ENCODE measurements at places on chromosomes 2 and 18. TPM values are rescaled to one million over a fixed set of nuclear protein-coding genes. Genes with fewer than 3 reads are reported as not detected.

- no peak overlapping the region for H3K27ac ChIP-seq
- DNase-seq, result no peak
- no peaks in the 10 kb centered on the region for H3K4me1 ChIP-seq
- no peaks in the 10 kb centered on the region for H3K27me3 ChIP-seq
- H3K4me3 ChIP-seq, result no peak overlapping the region
These were observed 262.9 kb upstream of the TCF4 start for GRCh38 chr18:55850904-55851303.

GRCh38 chr2:237644381-237644703 lies 17.0 kb downstream of the LRRFIP1 start:
- no peak overlapping the region for H3K4me3 ChIP-seq
- no peaks in the 10 kb centered on the region for H3K4me1 ChIP-seq
- no peaks in the 10 kb centered on the region for H3K36me3 ChIP-seq
- no peak overlapping the region for H3K27ac ChIP-seq
- no peaks in the 10 kb centered on the region for H3K27me3 ChIP-seq

DNA sequence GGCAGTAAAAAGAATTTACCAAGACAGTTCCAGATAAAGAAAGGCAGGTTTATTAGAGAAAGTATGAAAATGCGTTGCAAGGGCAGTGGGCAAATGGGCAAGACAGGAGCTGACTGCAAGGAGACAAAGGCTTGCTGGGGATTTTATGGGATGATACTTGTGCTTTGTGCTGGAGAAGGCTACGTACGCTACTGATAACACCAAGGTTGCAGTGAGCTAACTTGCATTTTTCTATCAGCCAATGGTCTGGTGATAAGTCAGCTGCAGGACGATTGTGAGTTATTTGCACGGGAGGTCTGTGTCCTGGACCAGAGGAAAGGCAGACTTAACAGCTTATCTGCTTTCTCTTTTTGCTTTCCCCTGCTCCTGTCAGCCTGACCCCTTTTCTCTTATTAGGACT lies 116.5 kb downstream of the PMS1 start:
- no peaks in the 10 kb centered on the region for H3K4me1 ChIP-seq
- no peaks in the 10 kb centered on the region for H3K36me3 ChIP-seq
- H3K4me3 ChIP-seq, result no peak overlapping the region
- H3K27ac ChIP-seq, result no peak overlapping the region

- H3K4me3 ChIP-seq, result peak overlapping the region; percentile 46
- no peak overlapping the region for H3K27ac ChIP-seq
- DNase-seq, result peak; percentile 81
These were observed 3.2 kb downstream of the EMX1 start for GRCh38 chr2:72920318-72921087.

DNA sequence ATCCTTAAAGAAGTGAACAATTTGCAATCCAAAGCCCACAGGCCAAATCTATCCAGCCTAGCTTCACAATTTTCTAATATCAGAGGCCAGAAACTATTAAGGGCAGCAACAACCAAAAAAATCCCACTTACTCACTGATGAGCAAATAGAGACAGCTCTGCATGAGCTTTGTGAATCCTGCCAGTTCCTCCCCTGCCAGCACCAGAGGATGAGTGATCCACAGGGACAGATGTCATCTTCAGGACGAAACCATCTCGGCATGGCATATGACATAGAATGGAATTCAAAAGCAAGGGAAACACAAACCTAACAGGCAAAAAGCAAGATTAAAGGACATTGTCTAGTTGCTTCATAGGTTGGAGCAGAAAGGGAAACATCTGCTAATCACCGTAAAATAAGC lies 2.2 kb upstream of the DSC2 start:
- H3K27me3 ChIP-seq, result no peaks in the 10 kb centered on the region
- no peak for DNase-seq
- H3K4me3 ChIP-seq, result no peak overlapping the region
- no peaks in the 10 kb centered on the region for H3K36me3 ChIP-seq
- H3K4me1 ChIP-seq, result peaks cover 10% of the 10 kb centered on the region
- no peak overlapping the region for H3K27ac ChIP-seq

GRCh38 chr2:4765787-4766530 lies 926.2 kb upstream of the SOX11 start:
- H3K4me1 ChIP-seq, result no peaks in the 10 kb centered on the region
- DNase-seq, result no peak
- no peak overlapping the region for H3K4me3 ChIP-seq
- H3K27ac ChIP-seq, result no peak overlapping the region
- H3K27me3 ChIP-seq, result no peaks in the 10 kb centered on the region
- no peaks in the 10 kb centered on the region for H3K36me3 ChIP-seq

DNA sequence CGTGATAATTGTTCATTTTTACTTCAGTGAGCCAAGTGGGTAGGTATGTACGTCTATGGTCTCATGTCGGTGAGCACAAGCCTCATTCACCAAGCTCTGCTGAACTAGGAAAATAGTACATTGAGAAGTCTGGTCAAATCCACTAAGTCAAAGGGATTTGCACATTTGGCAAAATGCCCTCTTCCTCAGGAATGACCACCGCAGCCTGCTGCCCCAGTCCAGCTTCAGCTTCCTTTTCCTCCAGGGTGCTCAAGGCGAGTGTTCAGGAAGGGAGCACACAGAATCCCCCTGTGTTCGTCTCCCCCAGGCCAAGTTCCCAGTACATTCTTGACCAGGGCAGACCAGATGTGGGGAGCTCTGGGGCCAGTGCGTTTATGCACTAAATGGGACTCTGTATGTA lies 23.0 kb downstream of the TCF7L1 start:
- no peaks in the 10 kb centered on the region for H3K36me3 ChIP-seq
- H3K4me1 ChIP-seq, result peaks cover 15% of the 10 kb centered on the region
- H3K4me3 ChIP-seq, result no peak overlapping the region

- no peaks in the 10 kb centered on the region for H3K4me1 ChIP-seq
- no peak overlapping the region for H3K27ac ChIP-seq
- no peaks in the 10 kb centered on the region for H3K36me3 ChIP-seq
- no peaks in the 10 kb centered on the region for H3K27me3 ChIP-seq
- DNase-seq, result no peak
These were observed 70.3 kb upstream of the DOCK10 start for GRCh38 chr2:225112362-225113126.

- DNase-seq, result no peak
- H3K4me3 ChIP-seq, result no peak overlapping the region
- no peak overlapping the region for H3K27ac ChIP-seq
- H3K27me3 ChIP-seq, result no peaks in the 10 kb centered on the region
- H3K4me1 ChIP-seq, result no peaks in the 10 kb centered on the region
These were observed 146.3 kb downstream of the TMEM163 start for GRCh38 chr2:134572314-134573084.

DNA sequence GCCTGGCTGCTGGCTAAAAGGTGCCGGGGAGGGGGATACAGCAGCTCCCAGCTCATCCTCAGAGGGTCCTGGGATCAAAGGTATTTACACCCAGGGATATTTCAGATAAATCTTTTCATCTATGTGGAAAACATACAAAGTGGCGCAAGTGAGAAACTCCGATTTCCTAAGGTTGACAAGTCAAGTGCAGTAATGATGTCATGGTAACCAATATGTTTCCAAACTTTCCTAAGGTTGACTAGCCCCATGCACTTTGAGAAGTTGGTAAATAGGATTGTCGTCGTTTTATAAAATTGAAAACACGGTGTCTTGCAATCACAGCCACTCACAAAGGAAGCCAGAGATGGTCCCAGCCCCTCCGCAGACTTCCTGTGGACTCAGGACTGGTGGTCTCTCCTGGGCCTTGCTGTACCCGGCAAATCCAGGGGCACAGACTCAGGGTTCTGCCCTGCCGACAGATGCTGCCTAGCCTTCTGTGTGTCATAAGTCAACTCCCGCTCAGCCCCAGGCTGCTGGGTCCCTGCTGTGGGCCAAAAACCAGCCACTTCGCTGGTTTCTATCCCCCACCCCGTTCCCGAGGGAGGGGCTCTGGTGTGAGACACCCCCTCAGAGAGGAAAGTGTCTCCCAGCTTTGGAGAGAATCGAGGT lies 111.2 kb upstream of the PPP1CB start:
- no peak overlapping the region for H3K27ac ChIP-seq
- no peaks in the 10 kb centered on the region for H3K27me3 ChIP-seq
- DNase-seq, result no peak
- H3K4me1 ChIP-seq, result no peaks in the 10 kb centered on the region
- no peaks in the 10 kb centered on the region for H3K36me3 ChIP-seq
- no peak overlapping the region for H3K4me3 ChIP-seq

GRCh38 chr2:146576339-146577111 lies 1268.3 kb upstream of the ACVR2A start:
- no peaks in the 10 kb centered on the region for H3K27me3 ChIP-seq
- H3K4me1 ChIP-seq, result no peaks in the 10 kb centered on the region
- no peaks in the 10 kb centered on the region for H3K36me3 ChIP-seq
- H3K4me3 ChIP-seq, result no peak overlapping the region
- no peak for DNase-seq

DNA sequence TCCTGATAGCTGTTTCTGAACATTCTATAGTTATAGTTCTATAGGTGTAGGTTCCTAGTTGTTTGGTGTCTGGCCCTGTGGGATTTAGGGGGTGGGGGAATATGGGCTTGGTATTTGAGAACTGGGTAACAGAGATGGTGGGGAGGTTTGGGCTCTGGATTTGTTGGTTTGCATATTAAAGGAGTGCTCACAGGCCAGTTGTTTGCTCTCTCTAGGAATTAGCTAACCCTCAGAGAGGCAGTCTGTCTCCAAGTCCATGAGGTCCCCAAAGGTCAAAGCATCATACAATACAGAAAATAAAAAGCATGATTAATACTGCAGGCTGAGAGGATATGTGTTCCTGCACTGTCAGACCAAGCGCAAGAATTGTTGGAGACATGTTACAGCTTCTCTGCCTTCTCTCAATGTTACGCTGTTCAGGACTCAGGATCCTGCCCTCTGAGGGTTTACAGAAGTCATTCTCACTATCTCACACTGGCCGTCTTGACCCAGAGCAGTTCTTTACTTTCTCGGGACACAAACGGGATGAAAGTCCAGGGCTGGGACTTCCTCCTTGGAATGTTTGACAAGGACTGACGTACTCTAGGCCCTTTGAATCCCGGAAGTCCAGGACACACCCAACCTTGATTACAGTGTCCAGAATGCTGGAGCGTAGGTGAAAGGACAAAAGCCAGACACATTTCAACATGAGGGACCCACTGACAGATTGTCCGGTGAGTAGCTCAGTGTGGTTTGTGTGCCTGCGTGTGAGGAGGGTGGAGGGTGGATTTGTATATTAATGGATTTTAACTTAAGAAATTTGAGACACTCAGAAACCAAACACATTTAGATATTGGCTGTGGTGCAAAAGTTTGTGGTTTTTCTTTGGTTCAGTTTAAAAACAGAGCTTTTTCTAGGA lies at the start of gene NOSTRIN:
Gene NOSTRIN (plus strand): TSS at position 677 of the 898 bp plus-strand sequence. CDS start 10 bp downstream, at position 687.
- no peaks in the 10 kb centered on the region for H3K27me3 ChIP-seq
- DNase-seq, result no peak
- no peaks in the 10 kb centered on the region for H3K36me3 ChIP-seq
- H3K4me3 ChIP-seq, result no peak within 1 kb of the TSS
- peaks cover 15% of the 10 kb centered on the region for H3K4me1 ChIP-seq

The C2orf66 gene
- polyA plus RNA-seq, result not detected

The MPP4 gene
- not detected for polyA plus RNA-seq

The SP140 gene
- polyA plus RNA-seq, result 0.23 TPM

The NRP2 gene
- polyA plus RNA-seq, result 32.0 TPM

The IL36B gene
- not detected for polyA plus RNA-seq

The NYAP2 gene
- polyA plus RNA-seq, result not detected

Measured in H1 (cell line).